Right renal cortex interstitium (tissue), 3 donors: ENCODE measurements at places on chromosomes 6 and 20.

- DNase-seq, result no peak
Observed at GRCh38 chr6:54959820-54960219, 113.2 kb downstream of the FAM83B start.

DNA sequence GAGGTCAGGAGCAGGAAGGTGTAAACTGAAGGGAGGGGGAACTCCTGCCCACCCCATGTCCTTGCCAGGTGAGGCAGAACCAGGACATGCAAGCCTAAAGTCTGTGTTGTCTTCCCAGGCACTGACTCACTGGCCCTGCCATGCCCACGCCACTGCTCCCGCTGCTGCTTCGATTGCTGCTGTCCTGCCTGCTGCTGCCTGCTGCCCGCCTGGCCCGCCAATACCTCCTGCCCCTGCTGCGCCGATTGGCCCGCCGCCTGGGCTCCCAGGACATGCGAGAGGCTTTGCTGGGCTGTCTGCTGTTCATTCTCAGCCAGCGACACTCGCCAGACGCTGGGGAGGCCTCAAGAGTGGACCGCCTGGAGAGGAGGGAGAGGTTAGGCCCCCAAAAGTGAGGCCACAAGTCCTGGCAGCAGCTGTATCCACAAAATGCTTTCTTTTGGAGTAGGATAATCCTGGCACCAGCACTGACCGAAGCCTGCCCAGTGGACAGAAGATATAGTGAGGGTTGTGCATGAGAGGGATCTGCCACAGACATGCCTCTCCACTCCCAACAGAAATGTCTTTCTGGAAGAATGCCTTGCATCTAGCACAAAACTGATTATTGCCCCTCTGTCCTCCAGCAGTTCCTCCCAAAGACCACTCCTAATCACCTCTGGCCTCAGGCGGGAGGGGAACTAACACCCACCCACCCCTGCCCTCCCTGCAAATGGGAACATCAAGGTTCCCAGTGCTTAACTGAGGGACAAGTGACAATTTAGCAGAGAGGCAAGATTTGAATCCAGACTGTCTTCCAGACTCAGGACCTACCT is 812 bp downstream of the MYMX start:
- no peak for DNase-seq

GRCh38 chr20:56924292-56925081 is 295.4 kb downstream of the TFAP2C start:
- no peak for DNase-seq

DNA sequence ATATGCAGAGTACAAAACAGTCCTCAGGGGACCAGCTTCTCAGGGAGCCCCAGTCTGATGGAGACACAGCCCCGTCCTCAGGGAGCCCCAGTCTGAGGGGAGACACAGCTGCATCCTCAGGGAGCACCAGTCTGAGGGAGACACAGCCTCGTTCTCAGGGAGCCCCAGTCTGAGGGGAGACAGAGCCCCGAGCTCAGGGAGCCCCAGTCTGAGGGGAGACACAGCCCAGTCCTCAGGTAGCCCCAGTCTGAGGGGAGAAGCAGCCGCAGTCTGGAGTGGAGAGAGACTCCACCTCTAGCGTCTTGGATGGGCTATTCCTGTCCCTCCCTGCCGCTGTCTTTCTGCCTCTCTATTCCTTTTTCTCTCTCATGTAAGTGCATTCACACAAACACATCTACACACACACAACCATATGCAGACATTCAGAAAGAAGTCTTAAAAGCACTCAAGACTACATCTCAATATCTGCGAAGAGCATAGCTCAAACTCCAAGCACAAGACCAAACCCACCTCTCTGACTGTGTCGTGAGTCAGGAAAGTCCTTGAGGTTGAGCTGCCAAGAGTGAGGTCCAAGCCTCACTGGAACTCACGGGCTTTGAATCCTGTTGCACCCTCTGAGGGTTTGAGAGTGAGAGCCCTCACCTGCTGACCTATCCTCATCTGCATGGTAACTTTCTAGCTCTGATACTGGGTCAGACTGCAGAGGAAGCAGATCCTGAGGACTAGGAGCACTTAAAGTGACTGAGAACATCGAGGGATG is 53.1 kb upstream of the SAYSD1 start:
- DNase-seq, result no peak

DNA sequence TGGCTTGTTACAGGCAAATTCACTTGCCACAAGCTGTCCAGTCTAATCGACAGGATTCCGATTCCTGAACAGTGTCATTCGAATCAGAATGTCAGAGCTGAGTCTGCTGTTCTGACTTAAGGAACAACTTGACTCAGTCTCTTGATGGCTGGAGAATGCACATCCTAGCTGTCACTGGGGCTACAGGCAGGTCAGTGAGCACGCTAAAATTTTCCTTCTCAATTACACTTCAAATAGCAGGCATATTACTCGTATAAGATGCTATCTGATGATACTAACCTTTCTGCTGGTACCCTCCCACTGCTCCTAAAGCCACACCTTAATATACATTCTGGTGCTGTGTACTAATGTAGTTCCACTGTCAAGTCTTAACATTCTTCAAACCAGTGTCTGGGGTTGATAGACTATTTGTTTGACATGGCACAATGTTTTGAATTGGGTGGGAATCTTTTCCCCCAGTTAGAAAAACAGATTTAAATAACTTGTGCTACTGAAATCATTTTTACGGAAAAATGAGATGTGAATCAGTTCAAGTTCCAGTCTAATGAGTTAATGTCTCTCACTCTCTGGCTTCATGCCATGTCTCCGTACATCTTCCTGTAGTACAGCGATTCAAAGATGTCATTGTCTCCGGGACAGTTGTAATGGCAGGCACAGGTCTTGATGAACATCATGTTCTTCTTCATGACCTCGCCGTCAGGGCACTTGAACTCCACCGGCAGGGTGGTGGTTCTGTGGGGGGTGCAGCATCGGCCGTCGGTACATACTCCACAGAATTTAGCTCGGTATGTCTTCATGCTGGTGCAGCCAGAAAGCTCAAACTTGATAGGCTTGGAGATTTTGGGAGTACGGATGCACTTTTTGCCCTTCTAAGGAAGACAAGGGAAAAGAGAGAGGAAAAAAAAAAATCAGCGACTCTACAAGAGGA is 2.2 kb downstream of the CCN2 start:
- DNase-seq, result no peak

DNA sequence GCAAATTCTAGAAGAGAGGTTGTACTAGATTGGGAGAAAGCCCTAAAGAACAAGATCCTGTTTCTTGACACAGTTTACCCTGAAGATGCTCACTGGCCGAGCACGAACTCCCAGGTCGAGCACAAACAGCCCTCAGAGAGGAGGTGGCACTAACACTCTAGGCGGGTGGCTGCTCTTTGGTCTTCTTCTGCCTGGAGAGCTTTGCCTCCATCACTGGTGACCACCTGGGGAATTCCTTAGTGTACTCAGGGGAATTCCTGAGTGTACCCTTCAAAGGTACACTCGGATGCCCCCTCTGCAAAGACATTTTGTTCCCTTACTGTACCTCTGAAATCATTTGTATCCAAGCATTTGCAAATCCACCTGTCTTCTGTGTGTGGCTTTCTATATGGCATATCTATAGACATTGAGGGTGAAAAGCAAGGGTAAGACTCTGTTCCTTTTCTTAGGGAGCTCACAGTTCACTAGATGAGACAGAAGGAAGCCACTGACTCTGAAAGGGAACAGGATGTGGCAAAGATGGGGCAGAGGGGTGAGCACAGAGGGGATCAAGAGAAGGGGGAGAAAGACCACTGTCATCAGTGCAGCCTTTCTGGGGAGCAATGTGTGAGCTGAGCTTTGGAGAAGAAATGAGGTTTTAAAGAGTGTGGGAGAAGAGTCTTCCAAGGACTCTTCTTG is 169.8 kb upstream of the PROKR2 start:
- no peak for DNase-seq

GRCh38 chr6:43803783-43804549 is 34.0 kb downstream of the VEGFA start:
- no peak for DNase-seq

GRCh38 chr6:133726188-133726587 is 162.7 kb upstream of the TCF21 start:
- DNase-seq, result no peak

DNA sequence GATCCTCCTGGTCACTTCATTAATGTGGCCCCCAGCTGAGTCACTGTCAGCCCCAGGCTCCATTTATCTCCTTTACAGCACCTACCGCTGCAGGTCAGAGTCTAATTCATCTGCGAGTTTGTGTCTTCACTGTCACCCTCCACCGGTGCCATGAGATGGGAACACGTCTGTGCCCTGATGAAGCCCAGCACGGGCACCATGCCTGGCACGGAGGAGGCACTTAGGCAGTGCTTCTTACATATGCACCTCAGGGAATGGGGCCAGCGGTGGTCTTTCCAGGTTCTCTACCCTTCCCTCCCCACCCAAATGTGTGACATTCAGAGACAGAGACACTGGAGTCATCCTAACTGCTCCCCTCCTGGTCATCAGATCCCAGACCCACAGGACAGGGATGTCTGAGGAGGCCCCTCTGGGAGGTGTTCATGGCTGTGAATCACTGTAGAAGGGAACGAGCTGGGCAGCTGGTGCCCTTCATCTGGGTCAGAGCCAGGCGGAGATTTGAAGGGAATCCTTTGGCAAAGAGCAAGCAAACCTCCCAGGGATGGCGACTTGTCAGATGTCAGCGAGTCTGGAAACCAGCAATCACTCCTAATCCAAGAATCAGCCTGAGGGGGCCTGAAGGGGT is 364.6 kb downstream of the PREX1 start:
- no peak for DNase-seq

GRCh38 chr20:25203871-25204320 is 8.4 kb downstream of the ENTPD6 start:
- DNase-seq, result no peak

DNA sequence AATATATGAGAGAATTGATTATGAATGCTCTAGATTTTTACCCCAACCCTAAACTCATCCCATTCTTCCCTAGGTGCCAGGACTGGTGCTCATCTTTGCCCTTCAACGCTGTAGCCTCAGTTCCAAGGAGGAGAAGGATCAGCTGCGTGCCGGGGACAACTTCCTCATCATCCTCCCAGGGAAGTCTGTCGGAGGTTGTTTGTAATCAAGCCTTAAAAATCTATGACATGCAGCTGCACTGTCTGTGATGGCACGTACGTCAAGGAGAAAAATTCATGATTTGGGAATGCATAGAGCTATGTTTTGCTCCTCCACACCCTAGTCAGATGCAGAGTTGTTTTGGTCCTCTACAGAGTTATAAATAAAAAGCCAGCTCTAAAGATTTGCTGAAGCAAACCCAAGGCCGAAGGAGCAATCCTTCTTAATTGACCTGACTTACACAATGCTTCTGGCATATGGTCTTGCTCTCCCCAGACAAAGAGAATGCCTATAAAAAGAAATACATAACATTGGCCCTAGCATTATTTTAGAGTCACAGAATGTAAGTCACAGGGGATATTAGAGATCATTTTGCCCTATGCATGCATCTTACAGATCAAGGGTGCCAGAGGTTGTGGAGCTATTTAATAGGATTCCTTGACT is 244.2 kb downstream of the HIVEP2 start:
- DNase-seq, result no peak

GRCh38 chr6:32718879-32719278 is 22.3 kb upstream of the HLA-DQA2 start:
- no peak for DNase-seq

GRCh38 chr6:2990248-2990931 is 9.3 kb upstream of the NQO2 start:
- no peak for DNase-seq

DNA sequence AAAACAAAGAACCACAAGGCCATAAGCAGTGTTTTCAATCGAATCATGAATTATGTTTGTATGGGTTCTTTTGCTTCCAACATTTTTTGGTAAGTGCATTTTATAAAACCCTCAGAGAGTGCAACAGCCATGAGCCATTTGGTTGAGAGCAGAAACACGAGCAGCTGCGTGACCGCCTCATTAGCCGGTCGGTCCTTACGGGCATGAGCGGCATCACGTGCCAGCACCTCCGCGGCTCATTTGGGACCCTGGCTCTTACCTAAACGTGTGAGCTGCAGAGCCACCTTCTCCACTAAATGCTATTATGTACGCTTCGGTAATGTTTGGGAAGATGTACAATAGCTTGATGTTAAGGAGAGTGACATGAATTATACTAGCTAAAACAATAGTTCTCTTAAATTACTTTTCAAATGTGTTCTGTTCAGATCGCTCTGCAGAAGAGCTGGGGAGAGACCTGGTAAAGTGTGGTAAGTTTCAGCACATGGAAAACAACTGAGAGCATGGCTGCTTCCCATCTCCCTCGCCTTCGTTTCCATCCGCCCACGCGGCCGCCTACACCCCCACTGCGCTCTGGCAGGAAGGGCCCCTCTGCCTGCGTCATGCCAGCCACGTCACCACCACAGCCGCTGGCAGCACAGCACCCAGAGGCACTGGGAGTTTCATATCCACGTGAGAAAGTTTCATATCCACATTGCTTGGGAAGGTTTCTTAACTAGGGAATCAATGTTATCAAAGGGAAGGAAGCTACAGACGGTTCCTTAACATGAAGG is 23.7 kb upstream of the PDE10A start:
- DNase-seq, result no peak

DNA sequence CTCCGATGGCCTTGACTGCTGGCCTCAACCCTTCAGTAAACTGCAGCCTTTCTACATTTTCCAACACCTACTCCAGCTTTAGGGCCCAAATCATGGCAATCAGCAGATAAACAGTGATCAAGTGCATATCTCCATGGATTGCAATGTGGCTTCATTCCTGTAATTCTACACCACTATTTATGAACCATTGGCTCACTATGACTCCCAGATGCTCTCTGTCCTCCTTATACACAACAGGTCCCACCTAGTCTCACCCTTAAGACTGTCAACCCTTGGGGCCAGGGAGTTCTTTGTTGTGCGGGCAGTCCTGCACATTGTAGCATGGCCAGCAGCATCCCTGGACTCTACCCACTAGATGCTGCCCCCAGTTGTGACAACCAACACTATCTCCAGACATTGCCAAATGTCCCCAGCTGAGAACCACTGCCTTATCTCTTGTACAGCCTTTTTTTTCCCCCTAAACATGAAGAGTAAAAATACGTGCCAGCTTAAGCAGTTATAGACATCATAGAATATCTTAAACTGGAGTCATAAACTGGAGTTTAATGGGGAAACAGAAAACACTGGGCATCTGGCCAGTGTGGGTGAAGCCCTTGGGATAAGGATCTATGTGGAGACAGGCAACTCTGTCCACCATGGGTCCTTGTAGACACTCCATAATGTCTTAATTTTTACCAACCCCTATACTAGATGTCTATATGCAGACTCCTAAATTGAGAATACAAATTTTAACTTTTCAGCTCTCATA is 21.1 kb downstream of the MRPL14 start:
- DNase-seq, result no peak
